ENCODE measurements at places on chromosomes 3 and 15.
A peak's percentile ranks its signal among the peaks of the same experiment; 100 is the strongest.

- DNase-seq: peak; percentile 89
Observed at GRCh38 chr3:102400766-102401165, 34.0 kb upstream of the ZPLD1 start.

- DNase-seq: no peak
Observed at GRCh38 chr15:26971271-26972018, 464 bp downstream of the GABRG3 start.

DNA sequence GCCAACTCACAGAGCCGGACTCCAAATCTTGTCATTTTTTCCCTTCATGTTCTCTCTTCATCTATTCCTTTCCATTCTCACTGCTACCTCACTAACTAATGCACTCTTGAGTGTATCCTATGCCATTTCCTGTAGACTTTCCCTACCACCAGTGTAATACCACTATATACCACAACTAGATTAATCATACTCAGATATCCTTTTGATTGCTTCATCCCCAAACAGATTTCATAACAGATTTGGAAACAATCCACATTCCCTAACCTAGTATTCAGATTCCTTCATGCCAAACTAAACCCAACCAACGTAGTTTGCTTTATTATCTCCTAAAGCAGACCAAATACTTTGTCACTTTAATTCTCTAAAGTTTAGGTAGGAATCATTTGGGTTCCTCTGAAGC, 2.6 kb upstream of the PLOD2 start:
- DNase-seq: peak; percentile 89

DNA sequence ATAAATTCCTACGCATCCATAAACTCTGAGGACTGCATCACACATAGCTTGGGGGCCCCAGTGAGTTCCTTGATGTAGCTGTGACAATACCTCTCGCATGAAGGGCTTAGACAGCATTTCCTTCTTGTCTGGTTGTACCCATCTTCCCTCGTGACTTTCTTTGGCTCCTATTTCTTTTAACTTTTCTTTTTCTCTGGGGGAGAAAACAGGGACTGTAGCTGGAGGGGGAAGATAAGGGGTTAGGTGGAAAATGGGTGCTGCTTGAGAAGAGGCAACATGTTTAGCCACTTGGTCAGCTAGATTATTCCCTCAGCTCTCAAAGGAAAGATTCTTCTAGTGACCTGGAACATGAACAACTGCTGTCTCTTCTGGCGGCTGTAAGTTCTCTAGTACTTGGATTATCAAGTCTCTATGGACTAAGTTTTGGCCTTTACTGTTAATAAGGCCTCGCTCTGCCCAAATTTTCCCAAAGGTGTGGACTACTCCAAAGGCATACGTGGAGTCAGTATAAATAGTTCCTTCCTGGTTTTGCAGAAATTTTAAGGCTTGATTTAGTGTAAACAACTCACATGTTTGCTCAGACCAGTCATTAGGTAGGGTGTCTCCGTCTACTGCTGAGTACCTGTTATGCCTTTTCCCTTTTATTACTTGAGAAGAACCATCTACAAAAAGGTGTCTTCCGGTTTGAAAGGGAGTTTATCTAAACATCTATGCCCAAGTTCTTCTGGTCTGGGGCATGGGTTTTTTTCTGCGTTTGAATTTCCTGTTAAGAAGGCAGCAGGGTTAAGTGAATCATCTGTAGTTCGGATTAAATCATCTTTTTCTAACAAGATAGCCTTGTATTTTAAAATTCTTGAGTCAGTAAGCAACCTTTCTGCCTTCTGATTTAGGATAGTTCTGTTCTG, 21.0 kb upstream of the ATG7 start:
- DNase-seq: no peak

- peak; percentile 71 for DNase-seq
Observed at GRCh38 chr3:72288955-72289691, 504.2 kb upstream of the PROK2 start.

- no peak for DNase-seq
Observed at GRCh38 chr3:192434186-192434585, 293.2 kb downstream of the FGF12 start.

DNA sequence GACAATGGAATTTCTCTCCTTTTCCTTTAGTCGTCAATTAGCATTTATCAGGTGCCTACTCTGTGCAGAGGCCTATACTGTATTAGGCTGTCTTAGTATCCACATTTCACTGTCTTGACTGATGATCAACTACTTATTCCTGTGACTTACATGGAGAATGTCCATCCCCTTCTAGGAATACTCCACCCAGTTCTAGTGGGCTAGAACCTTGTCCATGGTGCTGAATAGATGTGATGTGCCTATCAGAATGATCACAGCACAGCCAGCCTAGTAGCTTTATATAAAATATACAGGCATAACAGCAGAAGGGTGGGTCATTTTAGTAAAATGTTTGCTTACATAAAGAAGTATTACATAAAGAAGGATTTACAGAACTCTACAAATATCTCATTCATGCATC, 621.4 kb downstream of the PDCD6IP start:
- no peak for DNase-seq

DNA sequence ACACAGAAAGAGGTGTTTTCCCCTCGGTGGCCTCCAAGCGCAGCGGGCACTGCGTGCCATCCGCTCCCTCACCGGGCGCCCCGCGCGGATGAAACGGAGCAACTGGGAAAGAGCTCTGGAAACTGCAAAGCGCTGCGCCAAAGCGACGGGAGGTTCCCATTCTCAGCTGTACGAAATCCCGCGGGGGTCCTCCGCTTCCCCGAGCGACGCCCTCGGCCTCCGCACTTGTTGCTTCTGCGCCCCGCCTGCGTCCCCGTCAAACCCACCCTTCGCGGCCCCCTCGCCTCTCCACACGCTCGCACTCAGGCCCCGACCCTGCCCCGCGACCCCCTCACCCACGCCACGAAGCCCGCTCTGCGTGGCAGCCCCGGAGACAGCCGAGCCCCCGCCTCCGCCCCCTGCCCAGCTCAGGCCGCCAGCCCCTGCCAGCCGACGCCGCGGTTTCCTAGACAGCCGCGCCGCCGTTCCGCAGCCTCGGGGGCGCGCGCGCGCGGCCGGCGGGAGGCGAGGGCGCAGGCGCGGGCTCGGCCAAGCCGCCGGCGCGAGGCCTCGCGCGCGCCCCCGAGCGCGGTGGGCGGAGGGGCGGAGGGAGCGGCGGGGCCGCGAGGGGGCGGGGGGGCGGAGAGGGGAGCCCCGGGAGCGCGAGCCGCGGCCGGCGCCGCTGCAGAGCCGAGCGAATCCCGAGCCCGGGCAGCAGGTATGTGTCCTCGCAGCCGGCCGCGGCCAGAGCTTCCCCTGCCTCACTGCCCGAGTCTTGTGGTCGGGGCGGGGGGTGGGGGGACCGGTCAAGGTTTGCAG, at the start of gene TMEM266:
TMEM266 (plus strand) TSS at position 666 of the 798 bp plus-strand sequence. CDS start 74,279 bp downstream, outside the sequence.
- no peak for DNase-seq

- no peak for DNase-seq
Observed at GRCh38 chr3:193560091-193560490, 5.4 kb upstream of the ATP13A4 start.

DNA sequence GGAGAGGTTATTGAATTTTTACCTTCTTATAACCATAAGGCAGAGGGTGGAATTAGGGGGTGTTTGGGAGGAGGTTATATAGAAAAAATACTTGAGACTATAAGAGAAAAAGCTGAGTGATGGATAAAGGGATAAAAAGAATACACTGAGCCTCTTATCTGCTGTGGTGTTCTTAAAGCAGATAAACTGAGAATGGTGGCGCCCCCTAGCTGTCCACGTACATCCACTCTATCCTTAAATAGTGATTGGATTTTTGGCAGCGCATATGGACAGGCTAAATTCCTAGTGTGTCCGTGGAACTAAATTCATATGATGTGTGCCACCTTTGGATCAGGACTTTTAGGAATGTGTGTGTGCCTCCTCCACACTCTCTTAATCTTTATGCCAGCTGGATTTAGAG, 121.1 kb downstream of the OXSM start:
- no peak for DNase-seq

- no peak for DNase-seq
Observed at GRCh38 chr15:93500155-93500554, 411.1 kb upstream of the RGMA start.

DNA sequence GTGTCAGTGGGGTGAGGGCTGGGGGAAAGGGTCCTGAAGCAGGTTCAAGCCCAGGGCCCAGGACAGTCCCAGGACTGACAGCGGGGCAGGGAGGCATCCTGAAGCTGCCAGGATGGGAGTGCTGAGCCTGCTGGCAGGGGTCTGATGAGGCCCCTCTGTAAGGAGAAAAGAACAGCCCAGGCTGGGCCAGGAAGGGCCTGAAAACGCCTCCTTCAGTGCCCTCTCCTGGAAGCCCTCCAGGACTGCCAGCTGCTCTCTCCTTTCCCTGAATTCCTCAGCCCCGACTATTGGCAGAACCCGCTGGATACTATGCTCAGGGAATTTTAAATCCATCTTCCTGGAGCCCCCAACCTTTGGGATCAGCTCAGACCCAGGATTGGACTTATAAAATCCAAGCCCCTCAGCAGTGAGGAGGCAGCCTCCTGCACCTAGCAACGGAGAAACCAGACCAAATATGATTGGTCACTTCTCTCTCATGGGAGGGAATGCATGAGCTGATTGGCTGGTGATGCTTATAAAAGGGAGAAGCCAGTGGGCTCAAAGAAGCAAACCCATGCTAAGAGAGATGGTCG, 203.5 kb upstream of the LINGO1 start:
- peak; percentile 12 for DNase-seq
